ENCODE measurements at places on chromosomes 2 and 18.

DNA sequence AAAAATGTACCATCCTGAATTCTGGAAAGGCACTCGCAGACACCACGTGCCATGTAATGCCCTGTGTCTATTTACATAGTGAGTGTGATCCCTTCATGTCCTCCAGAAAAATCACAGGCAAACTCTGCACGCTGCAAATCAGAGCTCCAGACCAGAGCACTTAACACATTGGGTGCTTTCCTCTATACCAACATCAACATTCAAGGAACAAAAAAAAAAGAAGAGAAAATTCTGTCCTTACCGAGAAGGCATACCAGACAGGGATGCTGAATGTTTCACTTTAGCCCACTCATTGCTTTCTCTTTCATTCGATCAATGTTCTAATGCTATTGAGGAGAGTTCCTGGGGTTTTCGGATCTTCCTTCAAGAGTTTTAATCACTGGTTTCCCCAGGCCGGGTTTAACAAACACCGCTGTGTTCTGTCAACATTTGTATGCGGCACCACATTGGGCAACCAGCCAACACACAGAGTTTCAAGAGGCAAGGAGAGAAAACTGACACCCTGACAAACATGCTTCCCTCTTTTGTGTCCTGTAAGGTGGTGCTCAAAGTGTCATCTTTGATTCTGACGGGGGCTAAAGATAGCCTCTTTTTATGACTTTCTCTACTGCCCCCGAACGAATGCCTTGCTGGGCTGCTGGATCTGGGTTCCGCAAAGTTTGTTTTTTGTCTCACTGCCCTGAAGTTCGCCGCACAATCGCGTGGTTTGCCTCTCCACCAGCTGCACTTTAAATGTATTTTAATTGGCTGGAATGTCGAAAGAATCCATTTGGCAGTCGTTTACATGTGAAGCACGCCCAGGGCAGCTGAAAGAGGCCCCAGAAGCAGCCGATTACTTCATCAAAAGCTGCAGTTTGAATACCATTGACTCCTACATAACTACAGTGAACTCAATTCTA, 106.4 kb upstream of the NCKAP5 start:
- no peak for DNase-seq

DNA sequence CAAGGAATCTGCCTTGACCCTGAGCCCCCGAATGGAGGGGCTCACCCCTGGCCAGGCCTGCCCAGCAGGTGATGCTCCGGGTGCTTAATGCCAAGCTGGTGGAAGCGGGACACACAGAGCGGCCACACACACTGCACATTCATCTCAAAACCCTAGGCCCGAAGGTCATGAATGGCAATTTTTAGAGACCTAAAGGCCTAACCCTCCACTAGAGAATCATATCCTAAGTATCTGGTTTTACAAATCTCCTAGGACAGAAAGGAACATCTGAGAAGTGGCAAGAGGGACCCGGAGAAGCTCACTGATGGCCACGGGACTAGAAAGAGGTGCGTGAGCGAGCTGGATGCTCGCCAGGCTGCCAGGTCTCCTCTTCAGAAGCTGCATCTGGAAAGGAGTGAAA, 38.3 kb downstream of the ST3GAL5 start:
- no peak for DNase-seq

DNA sequence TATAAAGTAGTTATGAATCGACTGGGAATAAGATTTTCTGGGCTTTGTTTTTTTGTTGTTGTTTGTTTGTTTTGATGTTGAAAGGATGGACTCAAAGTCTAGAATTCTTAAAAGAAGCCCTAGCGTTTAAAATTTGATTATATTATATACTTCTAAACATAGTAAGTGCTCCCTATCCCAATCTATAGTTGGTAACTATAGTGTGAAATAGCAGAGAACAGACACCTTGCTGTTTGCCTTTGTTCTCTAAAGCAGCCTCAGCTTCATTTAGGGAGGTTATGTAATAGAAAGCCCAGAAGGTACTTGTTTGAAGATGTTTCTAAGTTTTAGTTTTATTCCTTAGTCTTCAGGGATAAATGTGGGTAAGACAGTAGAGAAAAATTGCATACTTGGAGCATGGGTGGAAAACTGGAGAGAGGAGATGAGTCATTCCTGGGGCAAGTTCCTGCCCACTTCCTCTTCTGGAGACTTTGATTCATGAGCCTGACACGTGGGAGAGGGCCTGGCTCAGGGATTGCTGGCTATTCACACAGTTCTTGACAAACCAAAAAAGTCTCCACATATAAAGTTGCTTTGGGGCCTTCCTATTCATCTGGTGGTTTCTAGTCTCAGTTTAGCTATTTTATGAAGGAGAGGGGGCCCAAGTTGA, 131.9 kb downstream of the MYO1B start:
- DNase-seq: peak; percentile 38

- DNase-seq: peak; percentile 60
Observed at GRCh38 chr18:24014986-24015638, 558 bp downstream of the TTC39C start.

DNA sequence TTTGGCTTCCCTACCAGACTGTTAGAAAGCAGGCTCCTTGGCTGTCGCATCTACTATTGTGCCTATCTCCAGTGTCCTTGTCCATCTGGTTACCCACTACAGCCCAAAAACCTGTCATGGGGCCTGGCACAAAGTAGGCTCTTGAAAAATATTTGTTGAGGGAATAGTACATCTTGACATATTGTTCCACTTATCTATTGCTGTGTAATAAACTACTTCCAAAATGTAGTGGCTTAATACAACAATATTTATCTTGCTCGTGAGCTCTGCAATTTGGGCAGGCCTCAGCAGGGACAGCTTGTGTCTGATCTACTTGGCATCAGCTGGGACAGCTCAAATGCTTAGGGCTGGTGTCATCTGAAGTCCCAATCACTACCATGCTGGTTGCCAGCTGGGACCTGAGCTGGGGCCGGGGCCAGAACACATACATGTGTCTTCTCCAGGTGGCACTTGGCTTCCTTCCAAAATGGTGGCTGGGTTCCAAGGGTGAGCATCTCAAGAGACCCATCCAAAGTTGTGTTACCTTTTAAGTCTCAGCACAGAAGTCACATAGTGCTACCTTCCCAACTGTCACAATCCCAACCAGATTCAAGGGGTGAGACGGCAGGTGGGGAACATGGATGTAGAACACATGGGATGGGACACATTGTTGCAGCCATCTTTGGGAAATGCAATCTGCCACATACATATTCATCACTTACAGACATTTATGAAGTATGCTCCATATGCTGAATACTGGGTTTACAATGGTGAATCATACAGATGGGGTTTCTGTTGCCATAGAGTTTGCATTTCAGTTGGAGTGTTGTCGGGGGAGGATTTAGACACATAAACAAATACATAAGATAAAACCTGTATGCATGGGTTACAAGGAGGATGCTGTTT, 134.2 kb downstream of the FOXI3 start:
- no peak for DNase-seq

DNA sequence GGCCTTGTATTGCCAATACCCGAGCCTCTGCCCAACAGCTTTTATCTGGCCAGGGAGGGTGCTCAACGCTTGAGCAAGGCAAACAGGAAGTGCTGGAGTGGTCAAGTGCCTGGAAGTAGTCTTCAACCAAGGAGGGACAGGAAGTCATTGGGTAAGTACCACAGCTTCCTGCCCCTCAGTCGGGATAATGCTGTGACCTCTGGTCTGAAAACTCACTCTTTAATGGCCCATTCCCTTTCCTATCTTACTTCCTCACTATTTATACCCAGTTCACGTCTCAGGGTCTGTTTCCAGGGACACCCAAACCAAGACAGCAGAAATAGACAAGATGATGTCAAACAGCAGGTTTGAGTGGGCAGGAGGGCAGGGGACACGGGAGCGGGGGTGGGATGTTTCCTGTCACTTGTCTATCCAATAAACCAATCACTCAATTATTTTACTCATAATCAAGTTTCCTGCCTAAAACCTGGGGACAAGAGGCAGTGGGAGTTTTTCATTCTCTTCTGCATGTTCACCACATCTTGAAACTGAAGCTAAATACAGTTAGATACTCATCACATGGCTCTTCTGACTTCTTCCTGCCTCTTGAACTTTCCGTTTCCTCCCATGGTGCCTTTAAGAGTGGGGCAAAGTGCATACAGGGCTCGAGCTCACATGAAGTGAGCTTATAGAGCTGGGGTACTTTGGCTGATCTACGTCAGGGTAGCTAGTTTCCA, 68.9 kb upstream of the CAB39 start:
- DNase-seq: peak; percentile 64

DNA sequence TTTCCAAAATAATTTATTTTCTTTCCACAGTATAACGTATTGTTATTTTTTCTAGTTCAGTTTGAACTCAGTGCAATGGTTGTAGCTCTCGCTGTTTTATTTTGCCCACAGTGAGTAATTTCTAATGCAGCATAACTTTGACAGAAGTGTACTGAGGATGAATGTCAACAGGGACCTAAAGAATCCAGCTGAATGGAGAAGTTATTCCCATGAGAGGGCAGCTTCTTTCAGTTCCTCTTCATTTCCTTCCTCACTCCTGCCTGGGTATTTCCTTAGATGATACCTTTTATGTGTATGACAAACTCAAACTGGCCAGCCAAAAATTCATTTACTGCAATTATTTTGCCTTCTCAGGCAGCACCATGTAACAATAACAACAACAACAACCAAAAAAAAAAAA, 1223.1 kb upstream of the ZEB2 start:
- DNase-seq: no peak

- no peak for DNase-seq
Observed at GRCh38 chr2:75098856-75099255, 100.5 kb downstream of the TACR1 start.

- DNase-seq: peak; percentile 35
Observed at GRCh38 chr2:27901234-27901633, 10.7 kb downstream of the BABAM2 start.

- DNase-seq: no peak
Observed at GRCh38 chr18:1618364-1618763, 713.7 kb downstream of the ADCYAP1 start.

DNA sequence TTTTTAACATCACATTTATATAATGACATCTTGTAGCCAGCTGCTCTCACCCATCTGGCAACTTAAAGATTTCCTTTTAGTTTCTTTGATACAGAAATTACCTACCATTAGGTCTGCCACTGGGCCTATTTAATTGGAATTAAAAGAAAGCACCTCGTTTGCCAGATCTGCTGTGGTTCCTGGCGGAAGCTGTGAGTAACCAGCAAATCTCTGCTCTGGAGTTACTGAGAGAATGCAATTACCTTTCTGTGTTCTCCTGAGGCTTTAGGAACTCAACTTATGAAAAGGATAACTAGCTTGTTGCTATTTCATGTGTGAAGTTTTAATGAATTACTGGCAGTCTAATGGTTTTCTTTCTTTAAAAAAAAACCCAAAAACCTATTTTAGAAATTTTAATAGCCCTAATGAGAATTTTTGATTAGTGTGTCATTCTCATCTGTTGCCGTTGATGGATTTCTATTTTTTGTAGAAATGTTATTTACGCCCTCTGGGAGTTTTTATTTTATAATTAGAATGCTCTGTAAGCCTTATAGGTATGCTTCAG, 69.7 kb upstream of the LYPD6B start:
- no peak for DNase-seq

- no peak for DNase-seq
Observed at GRCh38 chr18:22267697-22268096, 98.3 kb downstream of the GATA6 start.

GRCh38 chr2:133026536-133027177, 356.7 kb upstream of the LYPD1 start:
- no peak for DNase-seq

- no peak for DNase-seq
Observed at GRCh38 chr2:197628043-197628500, 47.3 kb downstream of the RFTN2 start.

GRCh38 chr18:78406743-78407465, 572.7 kb upstream of the SALL3 start:
- DNase-seq: no peak

GRCh38 chr2:176461809-176462670, 192.8 kb downstream of the MTX2 start:
- no peak for DNase-seq

GRCh38 chr2:236974752-236975151, 110.9 kb upstream of the COPS8 start:
- DNase-seq: no peak

GRCh38 chr2:167212014-167212648, 323.9 kb downstream of the XIRP2 start:
- DNase-seq: peak; percentile 22

DNA sequence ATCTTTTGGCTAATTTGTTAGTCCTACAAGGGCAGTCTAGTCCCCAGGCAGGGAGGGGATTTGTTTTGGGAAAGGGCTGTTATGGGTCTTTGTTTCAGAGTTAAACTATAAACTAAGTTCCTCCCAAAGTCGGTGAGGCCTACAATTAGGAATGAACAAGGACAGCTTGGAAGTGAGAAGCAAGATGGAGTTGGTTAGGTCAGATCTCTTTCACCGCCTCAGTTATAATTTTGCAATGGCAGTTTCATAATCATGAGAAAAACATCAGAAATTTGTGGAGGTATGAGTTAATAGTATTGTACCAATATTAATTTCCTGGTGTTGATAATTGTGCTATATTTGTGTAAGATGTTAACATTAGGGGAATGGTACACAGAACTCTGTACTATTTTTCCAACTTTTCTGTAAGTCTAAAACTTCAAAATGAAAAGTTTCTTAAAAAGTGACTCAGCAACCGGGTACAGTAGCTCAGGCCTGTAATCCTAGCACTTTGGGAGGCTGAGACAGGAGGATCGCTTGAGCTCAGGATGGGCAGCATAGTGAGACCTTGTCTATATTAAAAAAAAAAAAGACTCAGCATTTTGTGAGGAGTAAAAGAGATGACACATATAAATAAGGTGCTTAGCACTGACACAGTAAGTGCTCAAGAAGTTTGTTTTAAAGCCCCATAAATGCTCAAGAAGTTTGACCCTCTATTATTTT, 40.8 kb downstream of the TMEM17 start:
- DNase-seq: no peak

DNA sequence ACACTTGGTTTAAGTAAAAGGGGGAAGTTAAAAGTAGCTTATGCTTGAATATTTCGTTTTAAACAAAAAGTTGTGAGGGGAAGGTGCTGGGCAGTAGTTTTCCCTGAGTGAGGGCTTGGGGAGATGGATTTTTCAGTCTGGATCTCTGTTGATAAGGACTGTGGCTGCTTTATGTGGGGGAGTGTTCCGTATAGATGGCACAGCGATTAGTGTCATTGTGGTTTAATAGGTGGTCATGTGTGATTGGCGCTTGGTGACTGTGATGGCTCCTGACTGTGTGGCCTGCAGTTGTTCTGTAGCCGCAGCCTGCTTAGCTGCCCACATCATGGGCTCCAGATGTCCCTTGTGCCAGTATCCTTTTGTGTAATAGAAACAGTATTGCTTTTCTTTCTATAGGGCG, 156.2 kb downstream of the WDSUB1 start:
- no peak for DNase-seq

DNA sequence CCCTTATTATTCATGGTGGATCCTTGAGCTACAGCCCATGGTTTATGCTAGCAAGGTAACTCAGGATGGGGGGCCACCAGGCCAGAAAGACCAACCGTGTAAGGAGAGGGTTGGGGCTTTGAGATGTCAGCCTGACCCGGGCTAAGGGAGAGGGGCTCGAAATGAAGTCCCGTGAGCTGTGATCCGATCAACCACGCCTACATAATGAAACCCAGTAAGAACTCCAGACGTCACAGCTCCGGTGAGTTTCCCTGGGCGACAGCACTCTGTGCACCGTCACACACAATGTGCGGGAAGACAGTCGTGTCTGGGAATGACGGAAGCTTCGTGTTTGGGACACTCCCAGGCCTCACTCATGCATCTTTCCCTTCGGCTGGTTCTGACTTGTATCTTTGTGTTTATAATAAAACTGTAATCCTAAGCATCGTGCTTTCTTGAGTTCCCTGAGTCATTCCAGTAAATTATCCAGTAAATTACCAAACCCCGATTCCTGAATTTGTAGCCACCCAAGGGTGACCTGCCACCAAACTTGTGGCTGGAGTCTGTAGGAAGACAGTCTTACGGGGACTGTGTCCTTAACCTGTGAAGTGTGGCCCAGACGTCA, 44.2 kb downstream of the CYP27C1 start:
- DNase-seq: no peak

Measured in stimulated activated naive CD8-positive, alpha-beta T cell treated with anti-CD3 and anti-CD28 coated beads, Interleukin-15, Interleukin-2, amounts not matched to agents 100 U/mL and 50 U/mL, for 24 hours (primary cell).